ENCODE measurements at places on chromosomes 5 and 9.
A peak's percentile ranks its signal among the peaks of the same experiment; 100 is the strongest.

DNA sequence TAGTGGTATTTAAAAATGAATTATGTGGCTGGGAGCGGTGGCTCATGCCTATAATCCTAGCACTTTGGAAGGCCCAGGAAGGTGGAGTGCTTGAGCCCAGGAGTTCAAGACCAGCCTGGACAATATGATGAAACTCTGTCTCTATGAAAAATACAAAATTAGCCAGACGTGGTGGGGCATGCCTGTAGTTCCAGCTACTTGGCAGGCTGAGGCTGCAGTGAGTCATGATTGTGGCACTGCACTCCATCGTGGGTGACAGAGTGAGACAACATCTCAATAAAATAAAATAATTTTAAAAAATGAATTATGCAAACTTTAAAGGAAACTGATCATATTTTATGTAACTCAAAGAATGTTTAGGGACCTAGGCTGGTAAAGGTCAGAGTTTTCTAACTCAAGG, 310.8 kb upstream of the DMRT1 start:
- no peak for DNase-seq

GRCh38 chr9:122005597-122005996, 87.5 kb downstream of the TTLL11 start:
- no peak for DNase-seq

GRCh38 chr5:41392016-41392415, 118.4 kb downstream of the PLCXD3 start:
- no peak for DNase-seq

- no peak for DNase-seq
Observed at GRCh38 chr9:133331221-133331620, 4.8 kb downstream of the SURF6 start.

GRCh38 chr9:94668928-94669729, 29.8 kb upstream of the FBP1 start:
- DNase-seq: peak; percentile 24

GRCh38 chr5:75622564-75622963, 11.3 kb downstream of the ANKDD1B start:
- no peak for DNase-seq

DNA sequence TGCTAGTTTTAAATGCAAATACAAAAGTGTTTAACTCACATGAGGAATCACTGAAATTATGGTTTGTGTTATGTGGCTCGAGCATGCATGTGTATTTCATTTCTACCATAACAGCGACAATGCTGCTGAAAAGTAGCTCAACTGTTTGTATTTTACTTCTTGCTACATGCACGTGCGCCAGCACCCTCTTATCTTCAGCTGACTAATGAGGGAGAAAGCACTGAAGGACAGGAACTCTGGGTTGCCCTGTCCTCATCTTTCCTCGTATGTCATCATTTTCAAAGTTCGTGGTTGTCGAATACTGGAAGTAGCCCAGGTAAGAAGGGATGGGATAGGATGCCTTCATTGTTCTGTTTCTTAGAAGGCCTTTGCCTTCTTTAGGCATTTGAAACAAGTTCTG, 120.3 kb downstream of the SYK start:
- DNase-seq: no peak

DNA sequence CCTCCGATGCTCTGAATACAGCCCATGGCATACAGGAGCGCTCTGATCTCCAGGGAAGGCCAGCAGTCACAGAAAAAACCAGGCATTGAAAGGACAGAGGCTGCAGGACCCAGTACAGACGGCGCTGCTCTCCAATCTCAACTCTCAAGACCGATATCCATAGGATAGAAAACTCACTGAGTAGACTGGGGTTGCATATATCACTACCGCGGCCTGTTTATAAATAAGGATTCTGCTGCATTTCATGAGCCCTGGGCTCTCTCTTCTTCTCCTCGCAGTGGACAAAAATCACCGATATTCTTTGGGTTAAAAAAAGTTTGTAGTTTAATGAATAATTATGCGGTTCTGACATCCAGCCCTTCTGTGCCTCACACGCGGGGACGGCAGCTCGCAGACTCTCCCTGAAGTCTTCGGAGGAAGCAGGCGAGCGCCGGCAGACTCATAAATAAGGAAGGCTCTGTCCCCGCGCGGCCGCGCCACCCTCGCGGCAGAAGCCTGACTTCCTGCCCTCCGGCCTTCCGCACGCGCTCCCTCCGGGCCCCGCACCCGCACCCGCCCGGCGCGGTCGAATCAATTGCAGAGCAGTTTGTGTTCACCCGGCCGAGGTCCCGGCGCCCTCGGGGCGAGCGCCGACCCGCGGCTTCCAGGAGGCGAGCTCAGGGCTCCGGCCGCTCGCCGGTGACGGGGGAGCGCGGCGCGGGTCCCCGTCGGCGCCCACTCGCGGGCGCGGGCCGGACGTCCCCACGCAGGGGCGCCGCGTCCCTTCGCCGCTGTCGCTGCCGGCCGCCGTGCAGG, at the start of gene FAM78A:
Gene FAM78A (minus strand): TSS at position 417 of the 795 bp plus-strand sequence. CDS start 331 bp downstream, at position 86.
- peak; percentile 54 for DNase-seq

DNA sequence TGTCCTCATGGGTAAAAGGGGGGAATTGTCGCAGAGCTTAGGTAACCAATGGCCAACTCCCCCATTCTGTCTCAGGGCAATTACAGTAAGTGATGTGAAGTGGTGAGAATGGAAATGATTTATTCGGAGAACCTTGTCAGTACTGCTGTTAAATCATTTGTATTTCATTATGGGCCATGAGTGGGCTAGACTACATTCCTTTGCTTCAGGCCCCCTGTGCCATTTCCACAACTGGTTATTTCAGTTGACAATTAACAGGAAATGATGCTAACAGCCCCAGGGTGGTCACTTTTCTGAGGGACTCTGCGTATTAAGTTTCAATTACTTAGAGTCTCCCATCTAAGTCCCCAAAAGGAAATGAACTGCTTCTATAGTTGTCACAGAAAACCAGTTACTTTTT, 653.7 kb downstream of the CCDC171 start:
- DNase-seq: no peak

- DNase-seq: no peak
Observed at GRCh38 chr5:114561415-114561814, 199.5 kb downstream of the KCNN2 start.

DNA sequence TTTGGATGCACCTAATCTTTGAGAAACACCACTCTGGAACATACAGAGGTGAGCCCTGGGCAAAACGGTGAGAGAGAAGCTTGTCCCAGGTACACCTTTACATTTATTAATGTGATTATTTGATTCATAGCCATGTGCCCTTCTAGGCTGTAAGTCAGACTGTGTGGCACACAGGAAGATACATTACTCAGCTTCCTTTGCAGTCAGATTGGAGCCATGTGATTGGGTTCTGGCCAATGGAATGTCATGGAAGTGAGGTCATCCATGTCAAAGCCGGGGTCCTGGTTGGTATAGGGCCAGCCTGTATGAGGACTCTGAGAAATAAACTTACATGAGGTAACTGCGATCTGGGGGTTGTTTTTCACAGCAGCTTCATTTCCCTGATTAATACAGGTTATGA, 106.8 kb upstream of the CD180 start:
- DNase-seq: no peak

DNA sequence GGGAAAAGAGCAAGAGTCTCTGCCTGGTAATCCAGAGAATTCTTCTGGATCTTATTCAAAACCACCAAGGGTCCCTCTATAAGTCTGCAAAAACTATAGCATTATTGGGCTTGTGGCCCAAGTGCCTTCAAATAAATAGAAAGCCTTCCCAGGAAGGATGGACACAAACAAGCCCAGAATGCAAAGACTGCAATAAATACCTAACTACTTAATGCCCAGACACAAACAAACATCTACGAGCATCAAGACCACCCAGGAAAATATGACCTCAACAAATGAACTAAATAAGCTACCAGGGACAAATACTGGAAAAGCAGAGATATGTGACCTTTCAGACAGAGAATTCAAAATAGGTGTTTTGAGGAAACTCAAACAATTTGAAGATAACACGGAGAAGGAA, 355.8 kb upstream of the GRAMD2B start:
- no peak for DNase-seq

DNA sequence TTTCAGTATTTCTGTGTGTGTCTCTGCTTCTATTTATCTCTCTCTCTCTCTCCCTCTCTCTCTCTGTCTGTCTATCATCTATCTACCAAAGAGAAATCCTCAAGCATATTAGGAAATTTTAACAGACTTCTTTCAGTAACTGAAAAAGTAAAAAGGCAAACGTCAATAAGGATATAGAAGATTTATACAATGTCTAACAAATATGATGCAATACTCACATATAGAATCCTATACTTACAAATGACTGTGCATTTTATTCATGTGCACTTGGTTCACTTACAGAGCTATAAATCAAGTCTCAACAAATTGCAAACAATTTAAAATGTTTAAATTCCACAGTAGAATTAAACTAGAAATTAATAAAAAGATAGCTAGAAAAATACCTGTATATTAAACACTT, 289.0 kb downstream of the PSAT1 start:
- no peak for DNase-seq

DNA sequence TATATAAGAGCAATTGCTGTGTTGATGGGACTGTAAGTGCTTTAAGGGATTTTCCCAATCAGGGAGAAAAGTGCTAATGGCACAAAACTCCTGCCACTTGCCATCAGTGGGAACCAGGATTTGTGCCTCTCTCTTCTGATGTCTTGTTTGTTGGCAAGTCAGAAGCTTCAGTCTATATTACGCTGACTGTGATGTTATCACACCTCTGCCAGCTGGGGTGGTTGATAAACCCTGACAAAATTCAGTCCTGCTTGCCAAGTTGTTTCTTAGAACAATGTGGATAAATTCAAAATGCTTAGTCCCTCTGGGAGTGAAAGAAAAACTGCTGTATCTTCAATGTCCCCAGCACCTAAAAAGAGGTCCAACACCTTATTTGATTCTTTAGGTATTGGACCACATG, 161.4 kb upstream of the FBXL7 start:
- DNase-seq: no peak

GRCh38 chr9:137691646-137692351, 73.0 kb downstream of the EHMT1 start:
- no peak for DNase-seq

- DNase-seq: peak; percentile 76
Observed at GRCh38 chr5:175696139-175696854, 38.4 kb downstream of the HRH2 start.

DNA sequence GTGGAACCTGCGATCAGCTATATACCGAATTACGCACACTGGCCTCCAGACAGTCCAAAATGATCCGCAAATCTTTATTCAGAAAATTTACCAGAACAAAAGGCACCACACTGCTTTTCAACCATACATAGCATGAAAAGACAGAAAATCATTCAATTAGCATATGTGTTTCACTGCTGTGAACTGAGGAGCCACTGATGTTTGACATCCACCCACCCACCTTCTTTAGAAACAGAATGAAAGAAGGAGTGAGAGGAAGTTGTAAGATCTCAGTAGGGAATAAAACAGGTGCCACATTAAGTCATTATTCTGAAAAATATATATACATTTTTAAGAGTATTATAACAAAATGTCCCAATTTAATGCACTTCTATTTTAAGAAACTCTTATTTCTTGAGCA, 156.8 kb downstream of the NFIB start:
- no peak for DNase-seq

DNA sequence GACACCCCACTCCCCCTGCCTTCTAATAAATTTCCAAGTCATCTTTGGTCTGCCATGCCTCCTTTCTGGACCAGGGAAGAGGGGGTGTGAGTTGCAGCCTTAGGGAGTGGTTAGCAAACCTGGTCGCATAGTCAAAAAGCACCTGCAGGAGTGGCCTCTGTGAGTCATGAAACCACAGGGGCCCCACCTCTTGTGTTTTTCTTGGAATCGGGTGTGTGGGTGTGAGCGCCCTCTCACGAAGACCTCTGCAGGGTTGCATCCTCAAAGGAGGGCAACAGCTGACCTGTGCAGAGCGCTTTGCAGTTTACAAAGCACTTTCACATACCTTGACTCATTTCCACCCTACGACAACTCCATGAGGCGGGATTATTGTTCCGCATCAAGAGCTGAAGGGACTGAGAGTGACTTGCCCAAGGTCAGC, 36.8 kb upstream of the TEX48 start:
- peak; percentile 90 for DNase-seq

DNA sequence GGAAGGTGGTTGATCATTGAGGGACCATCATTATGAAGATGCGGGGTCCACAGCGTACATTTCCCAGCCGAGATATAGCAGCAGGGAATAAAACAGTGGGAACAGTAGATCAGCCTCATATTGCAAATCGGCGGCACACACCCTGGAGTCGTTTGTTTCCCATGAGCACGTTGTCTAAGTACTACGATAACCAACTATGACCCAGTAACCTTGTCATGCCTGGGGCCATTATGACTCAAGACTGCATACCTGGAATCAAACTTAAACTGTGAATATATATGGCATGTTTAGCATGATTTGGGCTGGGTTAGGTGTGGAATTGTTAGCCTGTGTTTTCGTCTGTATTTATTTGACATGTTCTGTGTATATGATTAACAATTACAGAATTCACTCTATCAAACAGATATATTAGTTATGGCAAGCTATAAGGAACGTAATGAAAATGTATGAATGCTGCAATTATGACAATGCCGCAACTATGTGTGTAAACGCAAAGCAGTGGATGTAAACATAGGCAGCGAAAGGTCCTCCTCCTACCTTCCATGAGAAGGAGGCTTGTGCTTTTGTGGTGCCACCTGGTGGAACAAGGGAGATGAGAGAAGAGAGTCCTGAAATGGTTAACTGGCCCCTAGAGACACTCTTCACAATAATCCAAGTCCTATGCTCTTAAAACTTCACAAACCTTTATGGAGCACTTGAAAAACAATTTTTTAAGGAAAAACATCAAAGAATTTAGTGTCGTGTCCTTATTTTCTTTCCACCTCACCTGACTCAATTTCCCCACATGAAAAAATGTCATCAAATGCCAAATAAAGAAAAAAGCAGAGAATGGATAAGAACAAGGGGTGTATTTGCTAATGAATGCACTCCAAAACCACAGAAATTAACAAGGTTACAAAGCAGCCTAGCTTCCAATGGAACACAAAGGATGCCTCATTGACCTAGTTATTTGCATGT, 47.1 kb downstream of the SEMA5A start:
- no peak for DNase-seq

DNA sequence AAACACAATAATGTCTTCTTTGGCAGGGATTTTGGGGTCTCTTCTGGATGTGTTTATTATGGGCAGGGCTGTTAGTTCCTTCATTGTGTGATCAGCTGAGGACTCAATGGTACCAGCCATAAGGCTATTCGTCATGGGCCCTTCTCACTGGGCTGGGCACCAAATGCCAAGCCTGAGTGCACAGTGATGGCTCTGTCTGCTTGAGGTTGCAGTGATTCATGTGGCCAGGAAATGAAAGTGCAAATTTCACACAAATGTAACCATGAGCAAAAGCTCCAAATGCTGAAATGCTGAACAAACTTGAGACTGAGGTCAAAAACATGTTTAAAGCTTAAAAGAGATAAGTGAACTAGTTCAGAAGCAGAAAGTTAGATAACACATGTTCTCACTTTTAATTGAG, 191.0 kb downstream of the TARS1 start:
- no peak for DNase-seq

DNA sequence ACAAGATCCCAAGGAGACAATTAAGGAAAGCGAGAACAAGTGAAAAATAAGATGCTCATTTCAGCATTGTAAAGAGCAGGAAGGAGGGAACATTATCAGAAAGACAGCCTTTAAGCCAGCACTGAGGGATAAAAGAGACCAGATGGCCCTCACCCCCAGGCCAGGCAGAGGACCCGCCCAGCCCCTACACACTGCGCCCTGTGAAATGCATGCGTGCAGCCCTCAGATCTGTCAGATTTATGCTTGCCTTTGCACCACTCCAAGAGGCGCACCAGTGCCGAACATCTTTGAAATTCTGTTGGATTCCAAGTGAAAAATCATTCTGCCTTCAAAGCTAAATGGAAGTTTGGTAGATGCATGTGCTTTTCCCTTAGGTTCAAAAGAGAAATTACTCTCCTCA, 378.0 kb downstream of the MLLT3 start:
- no peak for DNase-seq

GRCh38 chr5:158837908-158838307, 261.8 kb downstream of the EBF1 start:
- no peak for DNase-seq
